ENCODE measurements at places on chromosomes 2 and 18. TPM values are rescaled to one million over a fixed set of nuclear protein-coding genes. Genes with fewer than 3 reads are reported as not detected.

Gene PJVK
- 1.6 TPM for polyA plus RNA-seq

Gene UGT1A1
- not detected for polyA plus RNA-seq

Gene PGAP1
- 2.5 TPM for polyA plus RNA-seq

Gene LYPD6B
- polyA plus RNA-seq: 11.5 TPM

Gene ATG16L1
- 16.2 TPM for polyA plus RNA-seq

Gene MCEE
- 33.3 TPM for polyA plus RNA-seq

Gene CNGA3
- 0.30 TPM for polyA plus RNA-seq

Gene SLC23A3
- polyA plus RNA-seq: 0.58 TPM

Gene CFAP53
- polyA plus RNA-seq: 0.48 TPM

Gene LRP1B
- polyA plus RNA-seq: not detected

Gene COPS8
- polyA plus RNA-seq: 164 TPM

Measured in GM23248 (cell line).